NCI-H2081 (cell line): ENCODE measurements at places on chromosomes 1 and 21.

GRCh38 chr1:79604490-79605198 lies 598.1 kb upstream of the ADGRL4 start:
- DNase-seq: no peak

GRCh38 chr1:15370268-15370667 lies 39.4 kb upstream of the EFHD2 start:
- DNase-seq: no peak

DNA sequence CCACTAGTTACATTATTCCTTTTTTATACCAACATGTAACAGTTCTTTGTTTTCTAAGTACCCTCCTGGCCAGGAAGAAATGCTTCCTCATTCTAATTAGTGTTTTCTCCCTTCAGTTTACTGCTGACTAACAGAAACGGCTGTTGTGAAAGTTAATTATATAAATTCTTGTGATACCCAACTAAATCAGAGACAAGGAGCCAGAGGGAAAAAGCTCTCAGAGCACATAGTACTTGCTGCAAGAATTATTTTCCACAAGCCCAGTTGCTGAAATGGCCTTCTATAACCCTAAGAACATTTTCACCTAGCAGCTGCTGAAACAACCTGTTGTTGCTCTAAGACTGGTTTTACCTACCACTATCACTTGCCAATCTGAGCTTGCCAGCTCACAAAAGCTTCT lies 82.4 kb downstream of the FAF1 start:
- no peak for DNase-seq

DNA sequence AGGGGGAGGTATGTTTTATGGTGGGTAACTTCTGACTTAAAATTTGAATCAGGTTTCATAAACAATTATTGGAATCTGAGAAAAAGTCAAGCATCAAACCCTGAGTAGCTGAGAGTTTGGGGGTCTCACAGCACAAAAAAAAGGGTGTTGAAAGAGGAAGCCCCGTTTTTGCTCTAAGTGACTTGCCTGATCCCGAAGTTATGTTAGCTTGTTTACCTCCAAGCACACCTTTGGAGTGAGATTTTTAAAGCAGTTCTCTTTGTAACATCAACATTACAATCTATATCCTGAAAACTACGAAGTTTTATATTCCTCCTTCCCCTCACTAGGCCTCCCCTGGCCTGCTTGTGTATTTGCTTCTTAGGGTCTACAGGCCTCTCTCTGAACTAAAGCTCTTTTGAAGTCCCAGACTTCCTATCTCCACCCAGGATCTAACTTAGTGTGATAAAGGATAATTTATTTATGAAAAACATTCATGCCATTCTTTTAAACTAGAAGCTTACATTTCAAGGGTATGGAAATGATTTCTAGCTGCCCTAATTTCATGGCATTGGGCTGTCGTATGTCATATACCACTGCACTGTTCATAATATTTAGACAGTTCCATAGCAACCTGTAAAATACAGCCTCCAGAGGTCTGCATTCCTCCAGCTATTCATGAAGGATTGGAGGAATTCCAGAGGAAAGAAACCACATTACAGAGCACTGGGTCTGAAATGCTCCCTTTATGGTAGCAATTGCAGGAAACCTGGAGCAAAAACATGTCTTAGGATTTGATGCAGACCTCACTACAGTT lies 36.1 kb upstream of the RGS1 start:
- DNase-seq: no peak

- no peak for DNase-seq
Observed at GRCh38 chr21:42461185-42461520, 34.9 kb downstream of the RSPH1 start.

DNA sequence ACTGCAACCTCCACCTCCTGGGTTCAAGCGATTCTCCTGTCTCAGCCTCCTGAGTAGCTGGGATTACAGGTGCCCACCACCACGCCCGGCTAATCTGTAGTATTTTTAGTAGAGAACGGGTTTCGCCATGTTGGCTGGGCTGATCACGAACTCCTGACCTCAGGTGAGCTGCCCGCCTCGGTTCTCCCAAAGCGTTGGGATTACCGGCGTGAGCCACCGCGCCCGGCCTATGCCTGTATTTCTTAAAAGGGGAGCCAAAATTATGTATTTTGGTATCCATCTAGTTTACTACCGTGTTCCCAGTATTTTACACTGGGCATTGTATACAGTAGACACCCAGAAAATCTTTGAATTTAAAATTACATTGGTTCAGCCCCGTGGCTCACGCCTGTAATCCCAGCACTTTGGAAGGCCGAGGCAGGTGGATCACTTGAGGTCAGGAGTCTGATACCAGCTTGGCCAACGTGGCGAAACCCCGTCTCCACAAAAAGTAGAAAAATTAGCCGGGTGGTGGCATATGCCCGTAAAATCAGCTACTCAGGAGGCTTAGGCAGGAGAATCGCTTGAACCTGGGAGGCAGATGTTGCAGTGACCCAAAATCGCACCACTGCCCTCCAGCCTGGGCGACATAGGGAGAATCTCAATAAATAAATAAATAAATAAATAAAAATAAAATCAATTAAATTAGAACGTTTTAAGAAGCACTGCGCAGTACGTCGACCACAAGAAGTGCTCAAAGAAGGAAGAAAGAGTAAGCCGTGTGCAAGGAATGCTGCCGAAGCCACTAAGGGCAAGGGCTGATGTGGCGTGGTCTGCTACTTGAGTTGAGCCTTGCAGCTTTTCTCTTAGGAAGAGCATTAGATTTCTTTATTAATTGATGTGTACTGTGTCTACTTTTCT lies 1.5 kb upstream of the THRAP3 start:
- DNase-seq: no peak

GRCh38 chr1:21665711-21666575 lies 3.2 kb downstream of the RAP1GAP start:
- no peak for DNase-seq

- no peak for DNase-seq
Observed at GRCh38 chr1:51290489-51290847, 39.9 kb downstream of the TTC39A start.

GRCh38 chr1:78080767-78081166 lies 35.0 kb downstream of the GIPC2 start:
- no peak for DNase-seq

DNA sequence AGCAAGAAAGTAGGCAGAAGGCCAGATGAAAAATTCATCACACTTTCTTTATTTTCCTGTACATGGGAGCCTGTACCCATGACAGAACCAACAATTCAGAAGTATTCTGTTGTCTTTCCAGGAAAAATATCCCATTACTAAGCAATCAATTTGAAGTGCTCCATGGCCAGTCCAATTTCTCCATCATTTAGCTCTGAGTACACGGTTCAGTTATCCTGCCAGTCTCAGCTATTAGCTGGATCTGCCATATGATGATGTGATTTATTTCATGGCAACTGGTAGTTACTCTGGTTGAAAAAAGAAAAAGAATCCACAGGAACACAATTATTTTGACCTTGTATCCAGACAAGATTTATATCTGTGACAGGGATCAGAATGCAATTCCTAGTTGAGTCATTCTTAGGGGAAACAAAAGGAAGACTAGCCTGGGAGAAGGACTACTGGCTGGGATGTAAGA lies 70.6 kb upstream of the GORAB start:
- DNase-seq: no peak

DNA sequence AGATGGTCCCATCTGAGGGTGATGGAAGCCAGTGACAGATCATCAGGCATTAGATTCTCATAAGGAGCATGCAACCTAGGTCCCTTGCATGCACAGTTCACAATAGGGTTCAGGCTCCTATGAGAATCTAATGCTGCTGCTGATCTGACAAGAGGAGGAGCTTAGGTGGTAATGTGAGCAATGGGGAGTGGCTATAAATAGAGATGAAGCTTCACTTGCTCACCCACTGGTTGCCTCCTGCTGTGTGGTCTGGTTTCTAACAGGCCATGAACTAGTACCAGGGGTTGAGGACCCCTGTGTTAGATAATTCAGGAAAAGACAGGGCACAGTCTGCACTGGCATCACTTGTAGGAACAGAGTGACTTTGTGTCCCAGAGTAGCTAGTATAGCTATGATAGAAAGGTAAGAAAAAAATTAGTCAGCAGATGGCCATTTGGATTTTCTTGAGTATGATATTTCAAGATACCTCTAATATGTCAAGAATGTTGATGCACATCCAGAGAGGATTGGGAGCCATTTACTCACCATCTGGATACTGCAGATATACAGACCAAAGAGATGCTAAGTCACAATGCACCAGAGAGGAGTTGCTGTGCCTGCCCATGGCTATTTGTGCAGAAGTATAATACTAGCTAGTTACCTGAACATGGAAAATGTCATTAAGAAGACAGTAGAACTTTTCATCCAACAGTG lies 53.6 kb downstream of the ADCY10 start:
- no peak for DNase-seq

DNA sequence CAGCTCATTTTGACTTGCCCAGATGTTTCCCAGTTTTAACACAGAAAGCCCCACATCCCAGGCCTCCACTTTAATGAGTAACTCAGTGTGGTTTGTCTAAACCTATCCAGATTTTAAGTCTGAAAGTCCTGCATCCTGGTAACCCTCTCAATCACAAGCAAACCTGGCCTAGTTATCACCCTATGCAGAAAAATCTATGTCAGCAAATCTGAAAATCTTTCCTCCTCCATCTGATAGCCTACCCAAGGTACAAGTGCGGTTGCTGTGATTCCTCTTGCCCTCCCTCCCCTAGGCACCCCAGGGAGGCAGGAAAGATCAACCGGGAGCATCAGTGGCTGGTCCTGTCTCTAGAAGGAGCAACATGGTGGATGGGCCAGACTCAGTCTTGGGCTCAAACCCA lies 163.7 kb downstream of the IGSF21 start:
- no peak for DNase-seq

DNA sequence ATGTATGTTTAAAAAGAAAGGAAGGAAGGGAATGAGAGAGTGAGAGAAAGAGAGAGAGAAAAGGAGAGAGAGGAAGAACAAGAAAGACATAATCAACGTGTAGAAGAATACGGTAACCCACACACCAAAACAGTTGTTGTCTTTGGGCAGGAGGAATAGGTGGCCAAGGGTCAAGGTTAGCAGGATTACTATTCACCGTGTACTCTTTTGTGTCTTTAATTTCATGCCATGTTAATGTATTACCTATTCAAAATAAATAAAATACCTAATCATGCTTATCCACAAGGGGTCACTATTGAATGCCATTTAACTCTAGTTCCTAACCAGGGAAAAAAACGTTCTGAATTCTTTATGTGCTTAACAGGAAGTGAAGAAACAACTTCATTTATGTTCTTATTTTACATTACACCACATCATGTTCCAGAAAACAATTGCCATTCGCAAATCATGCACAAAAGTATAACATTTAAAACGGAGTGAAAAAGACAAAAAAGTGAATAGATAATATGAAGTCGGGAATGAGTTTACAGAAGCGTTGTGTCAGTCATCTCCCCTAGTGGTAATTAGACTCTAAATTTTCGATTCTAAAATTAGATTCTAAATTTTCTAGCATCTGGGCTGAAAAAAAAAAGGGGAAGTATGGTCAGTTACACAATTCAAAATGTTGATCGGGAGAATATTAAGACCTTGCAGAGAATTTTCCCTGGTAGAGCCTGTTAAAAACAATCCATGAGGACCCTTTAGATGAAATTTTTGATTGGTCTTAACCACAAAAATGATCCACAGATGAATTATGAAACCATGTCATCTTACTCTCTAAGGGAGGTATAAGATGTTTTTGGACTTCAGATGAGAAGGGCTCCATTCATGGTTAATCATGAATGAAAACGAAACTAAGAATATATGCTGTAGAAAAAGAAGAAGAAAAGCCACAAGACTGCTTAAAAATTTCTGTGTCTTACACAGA lies 700 bp upstream of the KMO start:
- peak; percentile 81 for DNase-seq

- DNase-seq: no peak
Observed at GRCh38 chr1:87435484-87435883, 106.8 kb downstream of the LMO4 start.

DNA sequence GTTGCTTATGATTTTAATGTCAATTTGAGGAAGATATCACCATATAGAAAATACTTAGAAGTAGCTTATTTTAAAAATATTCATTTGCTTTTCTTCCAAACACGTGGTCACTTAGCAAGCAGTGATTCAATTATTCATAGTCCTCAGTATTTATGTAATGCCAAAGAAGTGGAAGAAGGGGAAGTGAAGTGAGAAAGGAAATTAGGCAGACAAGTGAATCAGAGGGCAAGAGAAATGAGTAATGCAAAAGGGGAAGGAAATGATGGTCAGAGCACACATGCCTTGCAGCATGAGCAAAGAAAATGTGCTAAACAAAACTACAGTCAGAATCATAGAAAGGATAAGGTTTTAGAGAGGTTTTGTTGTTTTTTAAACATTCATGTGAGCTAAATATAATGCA lies 31.8 kb downstream of the SDCCAG8 start:
- DNase-seq: no peak

GRCh38 chr1:169941982-169942830 lies 48.5 kb upstream of the SCYL3 start:
- peak; percentile 9 for DNase-seq

GRCh38 chr1:117389284-117389683 lies 22.0 kb downstream of the MAN1A2 start:
- DNase-seq: no peak

GRCh38 chr21:37429356-37429755 lies 62.8 kb downstream of the DYRK1A start:
- no peak for DNase-seq

DNA sequence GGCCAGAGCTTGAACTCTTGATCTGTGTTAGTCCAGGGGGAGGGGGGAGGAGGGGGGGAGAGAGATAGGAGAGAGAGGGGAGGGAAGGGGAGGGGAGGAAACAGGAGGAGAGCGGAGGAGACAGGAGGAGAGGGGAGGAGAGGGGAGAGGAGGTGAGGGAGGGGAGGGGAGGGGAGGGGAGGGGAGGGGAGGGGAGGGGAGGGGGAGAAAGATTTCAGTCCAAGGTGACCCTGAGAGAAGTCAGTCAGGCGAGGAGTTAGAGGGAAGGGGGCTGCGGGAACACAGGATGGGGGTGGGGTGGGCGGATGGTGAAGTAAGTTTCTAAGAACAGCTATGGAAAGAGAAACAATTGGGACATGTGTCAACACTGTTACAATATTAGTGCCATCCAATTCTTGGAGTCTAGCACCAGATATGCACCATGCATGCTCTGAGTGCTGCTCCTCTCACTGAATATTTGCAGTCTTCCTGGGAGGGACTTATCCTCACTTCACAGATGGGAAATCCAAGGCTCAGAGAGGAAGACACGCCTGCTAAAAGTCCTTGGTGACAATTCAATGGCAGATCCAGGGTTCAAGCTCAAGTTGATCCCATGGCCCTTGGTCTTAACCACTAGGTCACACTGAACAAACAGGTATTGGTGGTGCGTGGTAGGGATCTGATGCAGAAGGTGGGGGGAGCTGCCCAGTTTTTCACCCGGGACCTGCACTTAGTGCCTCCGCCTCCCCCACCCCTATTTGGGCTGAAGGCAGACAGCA lies 42.5 kb upstream of the ECE1 start:
- DNase-seq: no peak

GRCh38 chr21:14687268-14687625 lies 141.1 kb upstream of the SAMSN1 start:
- DNase-seq: no peak

DNA sequence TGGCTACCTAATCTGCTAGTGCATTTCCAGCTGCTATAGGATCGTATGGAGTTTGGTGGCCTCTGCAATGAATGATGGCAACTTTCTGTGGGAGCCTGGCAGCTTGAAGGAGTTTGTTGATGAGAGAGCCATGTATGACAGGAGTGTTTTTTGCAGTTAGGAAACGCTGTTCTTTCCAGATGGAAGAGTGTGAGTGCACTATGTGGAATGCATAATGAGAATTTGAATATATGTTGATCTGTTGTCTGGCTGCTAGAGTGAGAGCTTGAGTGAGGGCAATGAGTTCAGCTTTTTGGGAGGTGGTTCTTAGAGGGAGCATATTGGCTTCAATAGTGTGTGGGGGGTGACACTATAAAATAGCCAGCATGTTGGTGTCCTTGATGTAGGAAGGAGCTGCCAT lies 51.0 kb upstream of the APOBEC4 start:
- DNase-seq: no peak
